Fibroblast of the aortic adventitia (primary cell): ENCODE measurements at places on chromosomes 7 and 10. TPM values are rescaled to one million over a fixed set of nuclear protein-coding genes. Genes with fewer than 3 reads are reported as not detected.

The CPA5 gene
- total RNA-seq = 0.09 TPM in 1 of 2 replicates, not detected in the other

The TSPAN14 gene
- 21.3 and 107 TPM in 2 replicates for total RNA-seq

- DNase-seq = no peak
Observed at GRCh38 chr7:155808549-155809331, 3.5 kb downstream of the SHH start.

GRCh38 chr10:99945263-99945662 lies 64.5 kb downstream of the DNMBP start:
- DNase-seq = peak; percentile 97

GRCh38 chr10:71645185-71645584 lies 74.4 kb downstream of the C10orf105 start:
- no peak for DNase-seq

DNA sequence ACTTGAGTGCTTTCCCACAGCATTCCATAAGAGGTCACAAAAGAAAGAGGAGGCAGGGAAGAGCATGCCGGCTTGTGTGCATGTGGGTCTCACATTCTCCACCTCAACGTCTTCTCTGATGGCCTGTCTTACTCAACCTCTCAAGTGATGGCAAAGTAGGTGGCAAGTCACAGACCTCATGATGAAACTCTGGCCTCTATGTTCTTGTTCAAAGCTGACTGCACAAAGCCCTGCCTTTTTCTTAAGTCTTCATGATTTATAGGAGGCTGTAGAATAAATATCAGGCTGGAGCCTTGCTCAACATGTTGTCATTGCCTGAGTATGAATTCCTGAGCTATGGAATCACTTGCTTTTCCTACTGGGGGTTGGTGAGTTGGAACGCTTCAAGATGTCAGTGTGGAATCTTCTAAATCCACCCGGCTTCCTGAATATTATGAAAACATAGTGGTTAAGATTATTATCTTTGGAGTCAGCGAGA lies 213.6 kb upstream of the INHBA start:
- peak; percentile 98 for DNase-seq

GRCh38 chr10:101881036-101881774 lies 37.6 kb upstream of the KCNIP2 start:
- DNase-seq = no peak

GRCh38 chr7:112238852-112239610 lies 32.5 kb downstream of the ZNF277 start:
- DNase-seq = peak; percentile 14

DNA sequence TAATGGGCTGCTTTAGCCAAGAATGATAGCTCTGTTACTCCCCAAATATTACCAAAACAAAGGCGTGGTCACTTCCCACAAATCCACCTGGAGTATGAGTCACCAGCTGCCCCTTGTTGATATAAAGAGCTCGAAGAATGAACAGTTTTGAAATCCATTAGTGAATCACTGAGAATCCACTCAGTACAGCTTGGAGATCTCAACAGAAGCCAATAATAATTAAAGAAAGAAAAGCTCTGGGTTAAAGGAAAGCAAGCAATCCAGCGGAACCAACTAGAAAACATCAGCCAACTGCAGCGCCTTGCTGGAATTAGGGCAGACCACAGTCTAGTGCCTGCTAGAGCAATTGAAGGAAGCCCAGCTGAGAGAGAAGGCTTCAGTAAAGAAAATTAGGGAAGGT lies 576.0 kb upstream of the C7orf33 start:
- no peak for DNase-seq
